Breast epithelium (tissue), 4 donors: ENCODE measurements at places on chromosomes 2 and 18. TPM values are rescaled to one million over a fixed set of nuclear protein-coding genes. Genes with fewer than 3 reads are reported as not detected.

UGT1A10 gene
- not detected for total RNA-seq

AQP12B gene
- not detected for total RNA-seq

ORC4 gene
- total RNA-seq = 36.5 TPM

AKAIN1 gene
- not detected for total RNA-seq

CRACDL gene
- total RNA-seq = 10.8 TPM

ANKRD62 gene
- not detected for total RNA-seq

MYO7B gene
- 0.32 TPM for total RNA-seq

DNA sequence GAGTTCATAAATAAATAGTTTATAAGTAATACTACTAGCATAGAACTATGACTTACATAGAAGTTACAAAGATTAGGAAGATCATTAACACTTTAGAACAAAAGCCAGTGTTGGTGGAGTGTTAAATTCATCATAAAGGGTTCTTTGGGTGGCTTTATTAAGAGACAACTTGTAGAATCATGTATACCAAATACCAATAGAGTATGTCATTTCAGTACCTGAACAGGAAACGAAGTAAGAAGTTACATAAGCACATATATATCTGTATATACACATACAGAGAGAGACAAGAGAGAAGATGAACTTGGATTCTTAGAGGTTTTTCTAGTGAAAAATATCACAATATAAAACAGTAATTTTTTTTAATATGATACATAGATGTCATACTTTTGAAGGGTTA lies 82.5 kb upstream of the OTX1 start:
- DNase-seq = no peak

DNA sequence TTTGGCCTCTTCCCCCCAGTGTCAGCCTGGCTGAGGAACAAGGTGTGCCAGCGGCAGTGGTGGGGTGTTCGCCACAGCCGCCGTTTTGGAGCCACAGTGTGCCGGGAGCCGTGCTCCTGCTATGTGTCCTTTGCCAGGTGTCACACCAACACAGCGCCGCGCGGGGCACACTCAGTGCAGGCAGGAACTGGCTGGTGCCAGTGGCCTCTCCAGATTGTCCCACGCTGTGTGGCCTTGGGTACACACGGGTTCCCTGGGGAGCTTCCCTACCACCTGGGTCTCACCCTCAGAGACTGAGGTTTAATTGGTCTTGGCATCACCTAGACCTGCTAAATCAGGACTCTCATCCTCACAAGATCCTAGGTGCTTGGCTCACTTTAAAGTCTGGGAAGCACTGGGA lies 171.6 kb downstream of the LDLRAD4 start:
- DNase-seq = no peak

DNA sequence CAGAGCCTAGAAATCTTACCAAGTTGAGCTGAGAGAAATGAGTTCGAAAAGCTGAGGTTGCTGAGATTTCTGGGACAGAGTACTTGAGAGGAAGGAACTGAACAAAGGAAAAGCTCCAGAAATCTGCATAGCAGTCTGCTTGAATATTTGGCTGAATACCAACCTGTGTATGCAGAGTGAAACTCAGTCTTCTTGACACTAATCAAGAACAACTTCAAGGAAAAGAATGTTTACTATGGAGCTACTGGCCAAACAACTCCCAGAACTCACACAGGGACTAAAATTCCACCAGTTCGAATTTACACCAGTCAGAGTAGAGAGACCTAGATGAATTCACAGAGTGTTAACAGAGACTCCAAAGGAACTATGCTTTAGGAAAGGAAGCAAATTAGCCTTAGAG lies 66.5 kb downstream of the USP37 start:
- no peak for DNase-seq

DNA sequence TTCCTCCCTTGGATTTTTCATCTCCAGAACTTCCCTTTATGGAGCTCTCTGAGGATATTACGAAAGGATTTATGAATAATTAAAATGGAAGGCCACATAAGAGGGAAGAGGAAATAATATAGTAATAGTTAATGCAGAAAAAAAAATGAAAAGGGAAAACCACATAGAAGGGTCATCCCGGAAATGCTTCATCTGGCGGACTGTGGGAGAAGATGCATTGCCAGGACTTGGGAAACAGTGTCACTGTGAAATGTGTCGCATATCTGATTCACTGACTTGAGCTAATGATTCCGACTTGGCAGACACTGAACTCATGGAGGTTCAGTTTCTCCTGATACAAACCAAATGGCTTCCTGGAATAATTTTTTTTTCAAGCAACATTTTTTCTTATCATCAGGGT lies 129.9 kb upstream of the RMP24 start:
- no peak for DNase-seq

- DNase-seq = no peak
Observed at GRCh38 chr2:71812736-71813135, 334.9 kb downstream of the CYP26B1 start.

DNA sequence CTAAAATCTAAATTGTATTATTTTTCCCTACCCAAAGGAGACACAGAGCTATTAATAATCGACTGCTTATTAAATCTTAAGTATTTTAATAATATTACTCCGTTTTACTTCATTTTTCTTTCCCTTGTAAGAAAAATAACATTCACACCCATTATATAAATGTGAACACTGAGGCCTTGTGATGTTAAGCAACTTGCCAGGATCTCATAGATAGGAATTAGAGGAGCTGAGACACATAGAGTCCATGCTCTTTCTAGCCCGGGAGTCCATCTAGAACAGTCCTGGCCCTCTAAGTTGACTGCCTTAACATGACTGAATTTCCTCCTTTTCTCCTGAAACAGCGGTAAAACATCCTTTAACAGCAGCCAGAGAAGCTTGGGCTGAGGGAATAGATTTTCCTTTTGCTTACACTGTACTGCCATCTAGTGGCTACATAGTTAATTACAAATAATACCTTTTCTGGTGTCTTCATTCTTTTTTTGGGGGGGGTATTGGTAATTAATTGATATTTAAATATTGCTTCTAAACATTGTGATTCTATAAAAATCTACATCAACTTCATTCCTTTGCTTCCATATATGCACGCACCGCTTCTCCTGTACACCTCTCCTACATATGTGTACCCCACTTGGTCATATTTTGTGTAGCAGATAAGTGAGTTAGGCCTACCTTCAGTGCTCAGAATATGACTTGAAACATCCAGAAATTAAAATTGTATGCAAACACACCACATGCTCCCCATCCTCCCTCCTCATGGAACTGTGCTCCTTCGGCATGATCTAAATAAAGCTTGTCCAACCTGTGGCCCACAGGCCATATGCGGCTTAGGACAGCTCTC lies 125.8 kb upstream of the HNMT start:
- DNase-seq = no peak

GRCh38 chr2:27091746-27092695 lies 5.4 kb downstream of the KHK start:
- DNase-seq = no peak

DNA sequence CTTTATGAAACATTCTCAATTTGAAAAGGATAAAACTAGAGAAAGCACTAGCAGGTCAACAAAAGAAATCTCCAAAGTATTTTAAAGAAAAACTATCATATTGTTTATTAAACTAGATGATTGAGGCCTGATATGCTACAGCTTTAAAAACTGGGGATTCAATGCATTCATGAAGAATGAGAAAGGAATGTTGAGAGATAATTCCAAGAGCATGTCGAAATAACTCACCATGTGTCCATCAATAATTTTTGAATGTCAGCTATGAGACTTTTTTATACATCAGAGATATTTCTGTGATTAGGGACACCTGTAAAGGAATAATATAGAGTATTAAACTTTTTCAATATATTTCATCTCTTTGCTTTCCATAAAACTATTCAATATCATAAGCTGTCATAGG lies 376.9 kb upstream of the REG3G start:
- no peak for DNase-seq

DNA sequence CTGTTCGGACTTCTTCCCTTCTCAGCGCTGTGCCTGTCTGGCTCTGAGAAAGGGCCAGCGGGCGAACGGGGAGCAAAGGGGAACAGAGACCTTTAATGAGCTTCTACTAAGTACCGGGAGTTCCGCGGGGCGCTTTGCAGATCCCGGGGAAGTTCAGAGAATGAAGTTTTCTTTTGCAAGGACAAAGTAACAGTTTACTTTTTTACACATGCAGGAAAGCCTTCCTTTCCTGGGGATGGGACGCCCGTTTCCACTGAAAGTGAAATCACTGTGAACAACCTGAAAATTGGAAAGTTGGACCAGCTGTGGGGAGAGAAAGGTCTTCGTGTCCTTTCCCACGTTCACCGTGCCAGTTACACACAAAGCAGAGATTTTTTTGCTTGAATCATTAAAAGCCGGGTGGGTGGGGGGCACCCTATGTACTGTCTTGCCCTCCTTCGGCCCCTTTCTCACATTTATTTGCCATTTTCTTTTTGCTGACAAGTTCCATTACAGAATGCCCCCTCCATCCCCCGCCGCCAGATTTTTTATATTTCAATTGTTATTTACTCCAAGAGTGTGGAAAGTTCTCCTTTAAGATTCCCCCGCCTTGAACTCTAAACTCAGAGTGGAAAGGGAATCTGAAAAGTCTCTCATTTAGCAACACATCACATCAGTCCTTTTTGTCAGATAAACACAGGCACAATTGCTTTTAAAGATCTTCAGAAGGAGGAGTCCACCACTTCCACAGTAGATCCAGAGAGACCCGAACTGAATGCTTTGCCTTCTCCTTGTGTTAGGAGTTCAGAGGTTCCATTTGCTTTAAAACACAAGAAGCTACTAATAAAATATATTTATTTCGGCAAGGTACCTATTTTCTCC lies 1.1 kb upstream of the FN1 start:
- DNase-seq = no peak

DNA sequence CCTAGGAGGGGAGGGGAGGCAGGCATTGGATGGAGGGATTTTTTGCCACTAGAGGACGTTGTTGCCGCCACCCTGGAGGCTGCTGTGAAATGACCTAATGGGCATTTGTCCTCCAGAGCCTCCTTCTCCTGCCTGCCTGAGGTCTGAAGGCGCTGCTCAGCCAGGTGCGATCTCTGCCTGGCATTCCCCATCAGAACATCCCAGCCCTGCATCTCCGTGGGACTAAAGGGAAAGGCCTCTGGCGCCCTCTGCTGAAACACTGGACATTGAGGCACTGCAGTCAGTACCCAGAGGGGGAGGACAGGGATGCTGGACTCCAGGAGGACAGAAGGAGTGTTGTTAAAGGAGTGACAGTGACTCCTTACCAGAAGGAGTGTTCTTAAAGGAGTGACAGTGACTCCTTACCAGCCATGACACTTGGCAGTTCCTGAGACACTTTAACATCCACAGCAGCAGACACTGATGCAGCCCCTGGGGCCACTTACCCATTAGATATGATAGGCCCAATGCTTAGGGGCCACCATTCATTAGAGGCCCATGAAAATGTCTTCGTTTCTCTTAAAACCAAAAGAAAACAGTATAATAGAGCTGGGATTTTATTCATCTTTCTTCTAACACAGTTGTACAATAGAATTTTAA lies 17.0 kb downstream of the THNSL2 start:
- DNase-seq = peak; percentile 35

- no peak for DNase-seq
Observed at GRCh38 chr2:73830871-73831401, 2.2 kb downstream of the STAMBP start.

GRCh38 chr2:160299540-160299939 lies 99.5 kb upstream of the ITGB6 start:
- no peak for DNase-seq

GRCh38 chr2:180219491-180219890 lies 212.4 kb upstream of the CWC22 start:
- DNase-seq = no peak

DNA sequence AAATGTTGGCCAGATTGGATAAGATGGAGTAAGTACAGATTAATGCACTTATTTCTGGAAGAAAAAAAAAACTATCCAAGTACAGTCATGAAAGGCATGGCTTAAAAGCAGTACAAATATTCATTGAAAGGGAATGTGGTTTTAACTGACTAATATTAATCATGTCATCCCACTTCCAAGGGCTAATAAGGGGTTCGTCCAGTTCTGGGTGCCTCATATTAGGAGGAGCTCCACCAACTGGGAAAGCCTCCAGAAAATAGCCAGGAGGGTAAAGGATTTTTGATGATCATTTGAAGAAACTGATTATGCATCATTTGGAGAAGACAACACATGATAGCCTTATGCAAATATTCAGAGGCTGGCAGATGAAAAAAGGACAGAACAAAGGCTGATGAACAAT lies 115.2 kb upstream of the ARL5A start:
- DNase-seq = no peak

- DNase-seq = peak; percentile 73
Observed at GRCh38 chr18:80171054-80171872, 62.2 kb downstream of the ADNP2 start.

DNA sequence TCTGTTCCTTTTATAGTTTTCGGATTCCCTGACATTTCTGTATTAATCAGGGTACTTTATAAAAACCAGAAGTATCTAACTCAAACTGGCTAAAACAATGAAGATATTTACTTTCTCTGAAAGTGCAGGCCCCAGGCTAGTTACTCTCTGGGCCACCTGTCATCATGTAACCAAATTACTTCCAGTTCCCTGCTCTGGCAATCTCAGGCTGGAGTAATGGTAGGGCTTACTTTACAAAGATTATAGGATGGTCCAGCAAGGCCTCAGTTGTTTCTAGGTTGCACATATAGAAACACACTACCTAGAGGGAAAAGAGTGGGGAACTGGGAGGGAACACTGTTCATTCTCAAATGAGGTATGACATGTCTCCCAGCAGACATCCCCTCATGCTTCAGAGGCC lies 74.8 kb downstream of the CHST9 start:
- no peak for DNase-seq

DNA sequence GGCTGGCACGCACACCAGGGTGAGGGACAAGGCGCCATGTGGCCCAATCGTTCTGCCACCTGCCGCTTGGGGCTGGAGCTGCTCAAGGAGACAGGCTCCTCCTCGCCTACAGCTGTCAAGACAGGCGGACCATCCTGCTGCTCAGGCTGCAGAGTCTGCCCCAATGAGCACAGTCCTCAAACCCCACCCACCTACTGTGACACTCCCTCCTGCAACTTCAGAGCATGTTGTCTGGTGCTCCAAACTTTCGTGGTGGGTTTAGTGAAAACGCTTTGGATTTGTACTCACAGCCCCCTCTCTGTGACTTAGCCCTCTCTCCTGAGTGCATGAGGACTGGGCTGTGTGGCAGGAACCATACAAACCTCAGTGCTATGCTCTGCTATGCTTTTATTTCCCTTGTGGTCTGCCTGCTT lies 23.2 kb upstream of the SLC35F6 start:
- DNase-seq = no peak
